ENCODE measurements at places on chromosomes 6 and 20.

- no peak for DNase-seq
These were observed 26.9 kb upstream of the ADTRP start for GRCh38 chr6:11805259-11806053.

- DNase-seq: no peak
These were observed 15.9 kb upstream of the ADGRF1 start for GRCh38 chr6:47057830-47058540.

GRCh38 chr6:125957845-125958244 lies 1.3 kb downstream of the HINT3 start:
- no peak for DNase-seq

DNA sequence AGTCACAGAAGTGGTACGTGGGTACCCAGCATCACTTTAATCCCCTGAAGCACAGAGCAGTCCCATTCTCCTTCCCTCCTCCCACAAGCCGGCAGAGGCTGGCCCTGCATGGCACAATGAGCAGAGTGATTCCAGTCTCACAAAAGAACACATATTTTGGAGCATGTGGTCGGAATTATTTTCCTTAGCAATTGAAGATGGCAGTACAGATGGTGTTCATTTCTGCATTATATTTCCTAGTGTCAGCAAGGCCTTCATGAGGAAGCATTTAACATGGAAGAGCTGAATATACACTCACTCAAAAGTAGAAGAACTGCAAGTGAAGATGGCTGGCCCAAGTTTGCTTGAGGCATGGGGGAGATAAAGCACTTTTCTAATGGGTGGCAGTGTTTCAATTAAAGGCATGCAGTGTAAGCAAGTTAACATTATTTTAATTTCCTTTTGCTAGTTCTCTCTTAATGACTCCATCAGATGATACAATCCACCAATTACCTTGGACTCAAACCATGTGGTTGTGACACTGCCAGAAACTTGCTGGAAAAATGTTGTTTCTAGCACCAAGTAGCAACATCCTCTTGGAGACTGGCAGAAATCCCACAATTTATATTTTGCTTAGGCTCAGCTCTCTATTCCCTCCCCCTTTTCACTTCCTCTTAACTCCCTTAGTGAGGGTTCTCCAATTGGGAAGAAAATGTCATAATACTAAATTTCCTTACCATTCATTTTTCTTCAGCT lies 74.4 kb downstream of the ARHGAP18 start:
- no peak for DNase-seq

DNA sequence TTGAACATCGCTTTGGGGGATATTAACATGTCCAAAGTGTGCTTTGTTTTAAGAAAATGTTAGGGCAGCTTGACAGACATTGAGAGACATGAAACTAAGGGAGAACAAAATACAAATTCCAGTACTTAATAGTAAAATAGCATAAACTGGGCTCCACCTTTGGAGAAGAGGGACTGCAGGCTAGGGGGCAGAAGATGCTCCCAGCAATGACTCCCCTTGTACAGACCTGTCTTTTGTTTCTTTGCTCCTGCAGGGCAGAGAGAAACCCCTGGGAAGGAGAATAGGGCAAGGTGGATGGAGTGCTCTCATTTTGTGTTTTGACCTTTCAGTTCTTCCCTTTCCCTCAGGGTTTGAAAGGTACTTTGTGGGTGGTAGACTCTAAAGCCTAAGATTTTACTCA lies 115.6 kb upstream of the PLCB4 start:
- DNase-seq: no peak

DNA sequence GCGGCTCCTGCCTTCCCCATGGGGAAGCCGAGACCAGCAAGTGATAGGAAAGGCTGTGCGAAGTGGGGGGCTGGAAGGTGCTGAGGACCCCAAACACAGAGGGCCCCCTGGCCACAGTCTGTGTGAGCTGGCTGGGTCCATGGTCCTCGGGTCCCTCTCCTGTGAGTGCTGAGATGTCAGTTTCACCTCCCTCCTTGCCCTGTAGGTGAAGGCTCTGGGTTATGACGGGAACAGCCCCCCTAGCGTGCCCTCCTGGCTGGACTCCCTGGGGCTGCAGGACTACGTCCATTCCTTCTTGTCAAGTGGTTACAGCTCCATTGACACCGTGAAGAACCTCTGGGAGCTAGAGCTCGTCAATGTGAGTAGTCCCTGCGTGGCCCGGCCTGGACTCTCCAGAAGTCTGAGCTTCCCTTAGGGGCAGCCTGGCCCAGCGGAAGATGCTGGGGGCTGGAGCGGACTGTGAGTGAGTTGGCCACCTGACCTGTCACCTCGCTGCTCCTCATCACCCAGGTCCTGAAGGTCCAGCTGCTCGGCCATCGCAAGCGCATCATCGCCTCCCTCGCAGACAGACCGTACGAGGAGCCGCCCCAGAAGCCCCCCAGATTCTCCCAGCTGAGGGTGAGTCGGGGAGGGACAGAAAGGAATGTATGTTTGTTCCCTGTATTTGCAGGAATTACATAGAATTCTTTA lies 61.7 kb downstream of the TCP11 start:
- DNase-seq: no peak

DNA sequence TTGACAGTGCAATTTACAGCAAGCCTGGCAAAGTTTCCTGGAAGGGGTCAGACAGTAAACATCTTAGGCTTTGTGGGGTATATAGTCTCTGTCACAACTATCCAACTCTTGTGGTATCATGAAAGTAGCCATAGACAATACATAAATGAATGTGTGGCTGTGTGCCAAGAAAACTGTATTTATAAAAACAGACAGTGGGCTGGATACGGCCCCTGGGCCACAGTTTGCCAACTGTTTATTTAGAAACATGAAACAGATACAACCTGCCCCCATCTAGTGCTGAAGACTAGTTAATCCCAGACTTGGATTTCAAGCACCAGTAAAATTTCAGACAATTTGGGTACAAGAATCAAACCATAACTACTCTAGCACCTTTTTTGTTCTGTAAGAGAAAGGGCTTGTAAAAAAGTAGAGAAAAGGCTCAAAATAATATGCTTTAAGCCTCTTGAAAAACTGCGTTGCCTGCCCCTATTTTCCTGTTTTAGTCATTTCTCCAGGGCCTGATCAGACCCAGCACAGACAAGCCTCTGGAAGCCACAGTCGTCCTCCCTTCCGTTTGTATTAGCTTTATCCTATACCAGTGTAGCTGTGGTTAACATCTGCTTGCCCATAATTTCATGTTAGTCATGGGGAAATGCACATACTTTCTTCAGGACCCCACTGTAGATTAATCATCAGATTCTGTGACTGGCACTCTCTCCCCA lies 30.8 kb downstream of the JAG1 start:
- DNase-seq: no peak

DNA sequence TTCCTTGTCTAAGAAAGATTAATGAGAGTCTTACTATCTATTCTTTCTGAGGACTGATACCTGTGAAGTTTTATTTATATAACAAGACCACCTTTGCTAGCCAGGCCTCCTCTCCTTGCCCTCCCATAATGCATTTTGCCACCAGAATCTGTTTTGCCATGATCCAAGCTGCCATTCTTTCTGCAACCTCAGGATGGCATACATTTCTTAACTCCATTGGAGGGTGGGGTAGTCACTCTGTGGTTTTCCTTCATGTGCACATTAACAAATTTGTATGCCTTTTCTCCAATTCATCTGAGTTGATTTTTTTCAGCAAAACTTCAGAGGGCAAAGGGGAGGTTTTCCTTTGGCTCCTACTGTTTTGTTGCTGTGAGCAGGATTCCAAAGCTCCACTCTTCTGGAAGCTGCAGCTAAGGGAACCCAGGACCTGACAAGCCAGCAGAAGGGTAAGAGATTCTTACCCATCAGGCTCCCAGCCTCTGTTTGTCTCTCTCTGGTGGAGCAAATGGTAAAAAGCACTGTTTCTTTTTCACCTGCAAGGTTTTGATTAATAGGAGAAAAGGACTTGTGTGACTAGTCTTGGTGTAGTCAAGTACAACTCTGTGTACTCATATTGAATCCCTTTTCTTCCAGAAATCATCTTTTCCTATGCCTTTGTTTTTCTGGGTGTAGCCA lies 26.2 kb upstream of the ENPP4 start:
- no peak for DNase-seq

- no peak for DNase-seq
These were observed 1.8 kb downstream of the RRAGD start for GRCh38 chr6:89410231-89410761.

GRCh38 chr20:45253261-45253660 lies 1.1 kb downstream of the SLPI start:
- DNase-seq: no peak

- DNase-seq: no peak
These were observed 78.6 kb downstream of the LINC00237 start for GRCh38 chr20:21027569-21027968.

DNA sequence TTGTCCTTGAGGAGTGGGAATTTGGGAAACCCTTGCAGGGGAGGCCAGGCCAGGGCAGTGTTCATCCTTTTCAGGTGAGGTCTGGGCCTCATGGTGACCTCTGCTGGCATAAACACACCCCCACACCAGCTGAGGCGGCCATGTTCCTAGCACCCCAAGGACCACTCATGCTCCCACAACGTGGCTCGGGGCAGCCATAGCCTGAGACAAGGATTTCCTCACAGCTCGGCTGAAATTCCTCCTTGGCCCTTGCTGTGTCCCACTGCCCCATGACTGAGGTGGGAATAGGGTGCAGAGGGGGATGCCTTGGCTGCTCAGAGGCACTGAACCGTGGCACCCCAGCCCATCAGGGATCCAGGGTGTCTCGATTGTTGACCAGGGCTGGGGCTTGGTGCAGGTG lies 27.3 kb upstream of the SPDEF start:
- DNase-seq: no peak

- DNase-seq: no peak
These were observed 61.6 kb downstream of the PLCB4 start for GRCh38 chr20:9130521-9130920.

All from activated CD4-positive, alpha-beta T cell treated with anti-CD3 and anti-CD28 coated beads for 1 hour (primary cell).